Small intestine (tissue), 16 donors: ENCODE measurements at places on chromosomes 16 and 17. TPM values are rescaled to one million over a fixed set of nuclear protein-coding genes. Genes with fewer than 3 reads are reported as not detected.

EVI2A gene
- polyA plus RNA-seq, result 4.0 TPM

CD7 gene
- 8.8 TPM for polyA plus RNA-seq

SAMD14 gene
- 2.9 TPM for polyA plus RNA-seq

PPL gene
- 37.1 TPM for polyA plus RNA-seq

CPNE7 gene
- polyA plus RNA-seq, result 13.9 TPM

PRR35 gene
- polyA plus RNA-seq, result not detected

DNAH17 gene
- polyA plus RNA-seq, result not detected

TMEM114 gene
- polyA plus RNA-seq, result not detected

TBX6 gene
- polyA plus RNA-seq, result 0.87 TPM

ATP2C2 gene
- polyA plus RNA-seq, result 4.0 TPM

LGALS9B gene
- polyA plus RNA-seq, result 5.7 TPM

DNA sequence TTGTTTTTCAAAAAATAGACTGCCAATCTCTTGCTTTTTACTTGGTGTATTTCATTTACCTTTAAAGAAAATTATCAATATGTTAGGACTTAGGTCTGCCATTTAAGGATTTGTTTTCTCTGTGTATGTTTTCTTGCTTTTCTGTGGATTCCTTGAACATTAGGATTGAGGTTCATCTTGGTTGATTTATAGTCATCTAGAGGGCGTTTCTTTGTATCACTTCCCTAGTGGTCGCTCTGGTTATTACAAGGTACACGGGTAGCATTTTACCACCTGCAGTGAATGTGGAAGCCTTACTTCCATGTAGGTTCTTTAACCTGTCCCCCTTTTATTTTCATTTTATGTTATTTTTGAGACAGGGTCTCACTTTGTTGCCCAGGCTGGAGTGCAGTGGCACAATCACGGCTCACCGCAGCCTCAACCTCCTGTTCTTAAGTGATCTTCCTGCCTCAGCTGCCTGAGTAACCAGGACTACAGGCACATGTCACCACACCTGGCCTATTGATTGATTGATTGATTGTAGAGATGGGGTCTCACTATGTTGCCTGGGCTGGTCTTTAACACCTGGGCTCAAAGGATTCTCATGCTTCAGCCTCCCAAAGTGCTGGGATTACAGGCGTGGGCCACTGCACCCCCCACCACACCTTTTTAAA, 35.2 kb upstream of the CBX4 start:
- peak; percentile 72 for DNase-seq

DNA sequence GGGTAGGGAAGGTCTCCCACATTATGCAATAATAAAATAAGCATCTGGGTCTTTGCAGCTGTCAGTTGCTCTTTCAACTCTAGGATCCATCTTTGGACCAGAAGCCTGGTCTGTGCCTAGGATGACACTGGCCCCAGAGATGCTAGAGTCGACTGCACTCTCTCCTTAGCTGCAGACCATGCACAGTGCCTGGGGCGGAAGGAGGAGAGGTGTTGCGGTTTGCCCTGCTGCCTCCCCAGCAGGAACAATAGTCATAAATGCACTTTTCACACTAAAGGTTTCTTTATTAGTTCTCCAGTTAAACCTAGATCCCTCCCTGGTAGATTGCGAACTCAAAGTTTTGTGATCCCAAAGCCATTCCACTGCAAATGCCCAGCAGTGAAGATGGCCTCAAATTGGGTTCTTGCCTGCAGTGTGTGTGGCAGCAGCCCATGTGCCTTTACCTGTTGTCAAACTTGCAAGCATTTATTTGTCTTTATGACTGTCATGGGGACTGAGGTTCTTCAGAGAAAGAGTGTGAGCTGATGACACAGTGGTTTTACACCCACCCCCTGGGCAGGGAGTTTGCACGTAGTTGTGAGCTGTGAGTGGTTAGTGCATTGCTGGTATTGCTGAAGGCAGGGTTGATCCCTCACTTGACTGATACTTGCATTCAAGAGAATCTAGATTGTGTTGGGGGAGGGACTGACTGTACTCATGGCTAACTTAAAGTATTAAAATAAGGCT, 10.3 kb downstream of the ATXN1L start:
- no peak for DNase-seq

DNA sequence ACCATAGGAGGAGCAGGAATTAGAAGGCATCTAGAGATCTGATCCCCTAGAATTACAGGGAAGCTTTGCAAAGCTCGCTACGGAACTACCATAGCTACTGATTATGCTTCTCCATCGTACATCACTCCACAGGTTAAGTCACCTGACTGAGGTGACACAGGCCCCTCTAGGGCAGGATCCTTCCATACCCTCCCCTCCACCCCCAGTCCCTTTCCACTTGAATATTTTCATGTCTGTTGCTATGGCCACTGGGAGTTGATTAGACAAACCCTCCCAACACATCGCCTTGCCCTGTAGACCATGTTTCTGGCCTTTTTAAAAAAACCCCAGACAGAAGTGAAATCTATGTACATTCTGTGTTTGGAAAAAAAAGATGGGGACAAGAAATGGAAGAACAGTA, 287.1 kb downstream of the SOX9 start:
- DNase-seq, result no peak

DNA sequence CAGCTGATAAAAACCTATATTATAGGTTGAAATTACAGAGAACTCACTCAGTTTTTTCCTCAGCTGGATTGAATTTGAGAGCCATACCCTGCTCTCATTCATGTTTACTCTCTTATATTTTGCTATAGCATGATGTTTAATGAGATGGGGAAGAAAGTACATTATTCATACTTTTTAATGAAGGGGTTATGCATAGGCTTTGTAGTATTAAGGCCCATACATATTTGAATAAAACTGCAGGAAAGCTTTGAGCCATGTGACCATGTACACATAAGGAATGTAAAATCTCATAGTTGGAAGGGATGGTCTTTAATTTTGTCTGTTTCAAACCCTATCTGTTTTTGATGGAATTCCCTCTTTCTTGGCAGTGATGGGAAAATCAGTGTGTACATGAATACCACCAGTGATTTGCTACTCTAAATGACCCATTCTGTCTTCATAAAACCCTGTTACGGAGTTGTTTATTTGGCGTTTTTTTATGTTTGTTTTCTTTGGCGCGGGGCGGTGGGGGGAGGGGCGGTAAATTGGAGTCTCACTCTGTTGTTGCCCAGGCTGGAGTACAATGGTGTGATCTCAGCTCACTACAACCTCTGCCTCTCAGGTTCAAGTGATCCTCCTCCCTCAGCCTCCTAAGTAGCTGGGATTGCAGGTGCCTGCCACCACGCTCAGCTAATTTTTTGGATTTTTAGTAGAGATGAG, 38.8 kb upstream of the RASL10B start:
- DNase-seq, result no peak

DNA sequence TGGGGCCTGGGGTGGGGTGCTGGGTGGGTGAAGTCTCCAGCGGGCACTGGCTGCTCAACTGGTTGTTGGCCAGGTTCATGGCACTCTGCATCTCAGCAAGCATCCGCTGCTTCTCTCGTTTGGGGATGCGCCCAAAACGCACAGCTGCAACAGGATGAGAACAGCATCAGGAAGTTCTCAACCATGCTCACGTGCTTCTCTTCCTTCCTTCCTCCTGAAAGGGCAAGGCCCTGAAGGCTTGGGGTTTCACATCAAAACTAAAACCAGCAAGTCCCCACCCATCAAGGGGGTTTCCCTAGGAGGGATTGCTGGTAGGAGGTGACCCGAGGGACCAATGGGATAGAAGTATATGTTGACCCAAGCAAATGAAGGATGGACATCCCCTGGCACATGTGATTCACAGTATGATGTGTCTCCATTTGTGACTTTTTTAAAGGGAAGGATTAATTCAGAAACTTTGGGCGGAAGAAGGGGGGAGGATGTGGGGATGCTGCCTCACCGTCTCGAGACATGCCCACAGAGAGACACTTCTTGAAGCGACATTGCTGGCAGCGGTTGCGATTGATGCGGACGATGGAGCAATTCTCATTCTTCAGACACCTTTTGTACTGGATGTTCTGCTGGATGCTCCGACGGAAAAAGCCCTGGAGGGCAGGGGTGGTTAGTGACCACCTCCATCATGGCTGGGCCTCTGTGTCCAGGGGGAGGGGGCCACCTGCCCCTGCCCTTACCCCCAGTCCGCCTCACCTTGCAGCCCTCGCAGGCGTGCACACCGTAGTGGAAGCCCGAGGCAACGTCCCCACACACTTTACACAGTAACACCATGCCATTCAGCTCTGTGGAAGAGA, 4.2 kb downstream of the NR1D1 start:
- peak; percentile 65 for DNase-seq

DNA sequence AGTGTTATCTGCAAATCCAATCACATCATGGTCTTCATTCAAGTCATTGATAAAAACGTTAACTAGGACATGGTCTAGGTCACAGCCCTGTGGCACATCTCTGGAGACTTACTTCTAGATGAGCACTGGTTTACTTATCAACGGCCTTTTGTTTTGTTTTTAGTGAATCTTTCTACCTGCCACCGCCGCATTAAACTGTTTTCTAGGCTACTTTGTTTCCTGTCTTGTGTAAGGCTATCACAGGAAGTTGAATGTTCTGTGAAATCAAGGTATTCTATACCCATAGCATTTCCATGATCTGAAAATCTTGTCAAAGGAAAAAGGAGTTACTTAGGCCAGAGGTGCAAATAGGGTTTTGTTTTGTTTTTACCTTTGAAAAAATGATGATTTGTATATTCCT, 26.9 kb downstream of the SOCS3 start:
- DNase-seq, result no peak

DNA sequence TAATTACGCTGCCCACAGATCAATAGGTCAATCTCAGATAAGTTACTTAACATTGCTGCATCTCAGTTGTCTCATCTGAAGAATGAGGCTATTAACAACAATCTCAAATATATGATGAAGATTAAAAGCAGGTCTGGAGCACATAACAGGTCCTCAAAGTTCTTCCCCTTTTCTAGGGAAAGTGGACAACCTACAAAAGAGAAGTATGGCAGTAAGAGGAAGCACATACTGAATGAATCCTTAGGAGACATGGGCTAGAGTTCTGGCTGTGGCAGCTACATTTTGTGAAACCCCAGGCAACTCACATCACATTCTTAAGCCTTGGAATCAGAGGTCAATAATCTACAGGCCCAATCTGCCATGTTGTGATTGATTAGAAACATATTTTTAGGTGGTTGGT, 180.6 kb downstream of the PCTP start:
- no peak for DNase-seq

DNA sequence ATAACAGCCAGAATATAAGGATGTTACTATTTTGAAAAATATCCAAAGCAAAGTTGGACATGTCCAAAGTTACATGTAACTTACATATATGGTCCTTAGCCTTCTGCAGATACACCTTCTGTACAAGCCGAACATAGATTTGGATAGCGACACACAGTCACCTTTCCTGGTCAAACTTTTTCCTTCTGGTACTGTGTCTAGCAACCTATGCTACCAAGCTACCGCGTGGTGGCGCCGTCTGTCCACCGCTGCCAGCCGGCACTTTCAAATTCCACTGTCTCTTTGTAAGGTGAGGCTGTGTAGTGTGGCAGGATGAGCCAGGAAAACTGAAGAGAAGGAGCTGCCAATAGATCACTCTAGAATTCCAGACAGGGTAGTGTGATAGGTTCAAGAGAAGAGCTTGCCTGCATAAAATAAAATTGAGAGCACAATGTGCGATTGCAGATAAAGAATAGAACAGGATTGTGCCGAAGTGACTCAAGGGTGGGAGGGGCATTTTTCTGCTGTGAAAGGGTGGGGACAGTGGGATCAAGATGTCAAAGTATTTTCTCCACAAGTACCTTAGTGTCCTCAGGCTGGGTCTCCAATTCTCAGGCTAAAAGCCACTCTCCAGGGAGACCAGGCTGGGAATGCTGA, 366.9 kb downstream of the SLC39A11 start:
- peak; percentile 77 for DNase-seq

- no peak for DNase-seq
These were observed 443.0 kb upstream of the CCL2 start for GRCh38 chr17:33811984-33812577.

DNA sequence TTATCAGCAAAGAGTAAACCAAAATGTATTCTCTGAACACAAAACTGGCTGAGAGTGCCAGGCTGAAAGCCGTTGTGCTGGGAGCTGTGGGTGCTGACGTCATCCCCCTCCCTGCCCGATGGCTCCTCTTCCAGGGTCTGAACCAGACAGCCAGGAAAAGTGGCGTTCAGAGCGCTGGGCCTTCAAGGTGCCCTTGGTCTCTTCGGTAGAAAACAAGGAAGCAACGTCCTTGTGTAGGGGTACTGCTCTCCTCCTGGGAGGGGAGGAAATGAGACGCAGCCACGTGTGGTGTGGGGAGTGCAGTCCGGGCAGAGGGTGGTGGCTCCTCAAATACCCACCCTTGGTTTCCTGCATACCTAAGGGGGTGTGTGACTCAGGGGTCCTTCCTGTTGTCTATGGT, 394.7 kb downstream of the SEC14L1 start:
- no peak for DNase-seq

- no peak for DNase-seq
These were observed 24.0 kb upstream of the GINS2 start for GRCh38 chr16:85712801-85713200.
